ENCODE measurements at places on chromosomes 7 and 10.

GRCh38 chr7:714251-714671, 12.2 kb upstream of the DNAAF5 start:
- no peak for DNase-seq

DNA sequence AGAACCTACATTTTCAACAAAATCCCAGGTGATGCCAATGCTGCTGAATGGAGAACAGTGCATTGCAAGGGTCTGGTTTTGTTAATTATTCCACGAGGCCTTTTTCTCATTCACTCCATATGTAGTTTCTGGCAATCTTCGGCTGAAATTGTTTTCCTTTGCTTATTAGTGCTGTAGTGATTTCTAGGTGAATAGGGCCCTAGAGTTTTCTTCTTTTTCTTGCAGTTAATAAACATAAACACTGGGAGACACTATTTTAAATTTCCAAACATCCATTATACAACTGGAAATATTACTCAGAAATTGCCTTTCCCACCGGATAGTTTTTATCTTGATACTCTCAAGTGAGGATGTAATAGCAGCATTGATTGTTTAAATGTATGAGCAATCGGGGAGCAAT, 435.6 kb downstream of the XPNPEP1 start:
- DNase-seq = no peak

DNA sequence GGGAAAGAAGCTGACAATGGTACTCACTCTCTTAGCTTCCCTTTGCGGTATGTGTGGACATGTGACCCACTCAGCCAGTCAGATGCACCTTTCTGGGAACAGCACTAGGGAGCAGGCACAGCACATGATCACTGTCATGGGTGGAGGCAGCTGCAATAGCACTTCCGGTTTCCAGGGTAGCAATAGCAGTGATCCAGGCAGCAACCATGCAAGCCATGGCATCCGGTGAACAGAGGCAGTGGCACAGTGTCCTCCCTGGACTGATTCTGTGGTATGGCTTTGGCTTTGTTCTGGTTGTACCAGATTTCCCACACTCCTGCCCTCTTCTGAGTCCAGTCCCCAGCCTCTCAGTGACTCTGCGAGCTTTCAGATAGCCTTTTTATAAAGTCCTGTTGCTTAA, 86.8 kb upstream of the NAMPT start:
- no peak for DNase-seq

- no peak for DNase-seq
Measured at GRCh38 chr10:71835671-71836595, 15.1 kb downstream of the PSAP start.

DNA sequence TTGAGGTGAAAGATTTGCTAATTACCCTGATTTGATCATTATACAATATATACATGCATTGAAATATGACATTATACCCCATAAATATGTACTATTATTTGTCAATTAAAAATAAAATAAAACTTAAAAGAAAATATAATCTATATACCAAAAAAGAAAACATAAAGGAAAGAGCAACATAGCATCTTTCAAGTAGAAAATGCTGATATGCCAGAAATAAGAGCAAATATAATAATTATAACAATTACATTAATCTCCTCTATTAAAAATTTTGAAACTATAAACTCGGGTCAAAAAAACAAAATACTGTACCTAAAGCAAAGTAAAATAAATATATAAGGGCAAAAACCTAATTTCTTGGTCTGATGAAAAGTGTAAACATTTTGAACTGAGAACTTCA, 209.3 kb upstream of the PDE1C start:
- no peak for DNase-seq

- no peak for DNase-seq
Measured at GRCh38 chr10:112784022-112784461, 166.0 kb upstream of the TCF7L2 start.

GRCh38 chr10:116440330-116441030, 12.8 kb downstream of the PNLIPRP3 start:
- no peak for DNase-seq

- no peak for DNase-seq
Measured at GRCh38 chr7:150585199-150585598, 18.0 kb downstream of the GIMAP4 start.

GRCh38 chr10:76198287-76199035, 767.0 kb downstream of the LRMDA start:
- DNase-seq = no peak

GRCh38 chr10:37975401-37975991, 951 bp downstream of the ZNF25 start:
- no peak for DNase-seq

DNA sequence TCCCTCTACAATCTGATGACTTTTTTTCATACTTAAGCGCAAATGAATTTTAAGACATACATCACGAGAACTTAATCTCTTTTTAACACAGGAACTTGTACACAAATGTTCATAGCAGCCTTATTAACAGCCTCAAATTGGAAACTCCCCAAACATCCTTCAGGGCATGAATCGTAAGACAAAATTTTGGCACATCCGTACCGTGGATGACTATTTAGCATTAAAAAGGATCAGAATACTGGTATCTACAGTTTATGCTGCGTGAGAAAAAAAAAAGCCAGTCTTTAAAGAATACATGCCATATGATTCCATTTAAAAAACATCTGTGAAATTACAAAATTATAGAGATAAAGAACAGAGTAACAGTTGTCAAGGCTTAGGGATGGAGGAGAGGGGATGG, 46.8 kb downstream of the PDE1C start:
- no peak for DNase-seq

GRCh38 chr10:27723436-27723835, 22.2 kb downstream of the MKX start:
- DNase-seq = no peak

Data from stimulated activated CD4-positive, alpha-beta T cell treated with anti-CD3 and anti-CD28 coated beads, Interleukin-1b, Interleukin-23, amount 100 ng/mL, for 1 hour (primary cell).